Tongue (tissue), 3 donors: ENCODE measurements at places on chromosomes 2 and 18.

DNA sequence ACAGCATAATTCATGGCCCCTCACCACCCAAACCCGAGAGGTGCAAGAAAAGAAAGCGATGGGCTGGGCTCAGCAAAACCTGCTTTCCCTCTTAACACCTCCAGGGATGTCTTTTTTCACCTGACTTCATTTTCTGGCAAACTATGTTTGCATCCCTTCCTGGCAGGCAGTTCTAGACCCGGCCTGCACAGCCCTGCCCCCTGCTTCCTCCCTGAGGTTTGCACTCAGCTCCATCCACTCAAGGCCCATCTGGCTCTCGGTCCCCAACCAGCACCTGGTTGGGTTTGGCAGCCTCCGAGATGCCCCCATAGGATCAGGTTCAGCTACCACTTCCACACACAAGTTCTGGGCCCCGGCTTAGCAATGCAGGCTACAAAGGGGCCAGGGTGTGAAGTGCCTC lies 185.7 kb downstream of the SMAD7 start:
- no peak for DNase-seq

GRCh38 chr2:60976256-60976850 lies 41.2 kb upstream of the PEX13 start:
- no peak for DNase-seq

DNA sequence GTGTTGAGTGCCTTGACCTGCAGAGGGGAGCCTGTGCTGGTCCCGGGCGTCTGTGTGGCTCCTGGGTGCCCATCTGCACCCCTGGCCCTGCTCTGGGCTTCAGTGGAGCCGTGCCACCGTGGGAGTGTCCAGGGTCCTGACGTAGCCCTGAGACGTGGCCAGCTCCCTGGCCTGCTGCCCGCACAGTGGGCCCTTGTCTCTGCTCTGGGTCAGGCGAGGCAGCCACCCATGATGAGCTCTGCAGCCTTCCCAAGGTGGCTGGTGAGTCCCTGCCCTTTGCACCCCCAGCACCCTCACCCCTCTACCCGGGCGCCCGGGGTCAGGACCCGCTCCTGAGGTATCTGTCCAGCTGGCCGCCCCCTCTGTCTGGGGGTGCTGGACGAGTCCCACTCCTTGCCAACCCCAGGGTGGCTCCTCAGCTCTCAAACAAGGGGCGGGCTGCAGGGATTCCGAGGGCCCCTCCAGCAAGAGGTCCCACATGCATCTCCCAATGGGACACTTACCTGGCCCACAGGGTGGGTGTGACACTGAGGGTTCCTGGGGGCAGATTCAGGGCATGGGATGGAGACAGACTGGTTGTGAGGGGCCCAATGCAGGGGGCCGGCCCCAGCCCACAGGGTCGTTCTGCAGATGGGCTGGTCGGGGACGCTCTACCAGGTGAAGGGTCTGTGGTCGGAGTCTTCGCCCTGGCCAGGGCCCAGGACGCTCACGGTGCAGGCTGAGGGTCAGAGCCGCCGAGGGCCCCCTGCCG lies 2.4 kb downstream of the NEU4 start:
- no peak for DNase-seq

GRCh38 chr2:20475567-20475952 lies 28.7 kb downstream of the RHOB start:
- DNase-seq: no peak

DNA sequence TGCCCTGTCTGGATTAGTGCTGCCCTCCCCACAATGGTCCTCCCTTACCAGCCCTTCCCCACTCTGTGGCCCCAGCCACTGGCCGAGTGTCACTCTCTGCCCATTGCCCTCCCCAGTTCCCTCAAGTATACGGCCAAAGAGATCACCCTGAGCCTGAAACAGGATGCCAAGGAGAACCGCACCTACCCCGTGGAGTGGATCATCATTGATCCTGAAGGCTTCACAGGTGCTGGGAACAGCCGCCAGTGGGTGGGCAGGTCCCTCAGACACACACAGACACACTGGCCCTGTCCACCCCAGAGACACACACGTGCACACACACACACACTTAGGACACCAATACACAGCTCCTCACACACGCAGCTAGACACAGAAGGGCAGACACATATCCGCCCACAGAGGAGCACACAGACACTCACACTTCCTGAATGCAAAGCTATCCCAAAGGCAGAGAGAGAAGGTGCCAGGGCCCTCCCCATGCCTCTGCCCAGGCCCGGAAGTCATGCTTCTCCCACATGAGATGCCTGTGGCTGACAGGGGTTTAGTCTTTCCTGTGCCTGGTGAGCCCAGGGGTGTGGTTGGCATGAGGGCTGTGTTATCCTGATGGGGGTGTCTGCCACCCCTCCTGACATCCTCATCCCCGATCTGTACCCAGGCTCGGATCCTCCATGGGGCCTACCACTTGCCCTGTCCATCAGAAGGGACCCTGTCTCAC lies 2.9 kb downstream of the CHRND start:
- no peak for DNase-seq

DNA sequence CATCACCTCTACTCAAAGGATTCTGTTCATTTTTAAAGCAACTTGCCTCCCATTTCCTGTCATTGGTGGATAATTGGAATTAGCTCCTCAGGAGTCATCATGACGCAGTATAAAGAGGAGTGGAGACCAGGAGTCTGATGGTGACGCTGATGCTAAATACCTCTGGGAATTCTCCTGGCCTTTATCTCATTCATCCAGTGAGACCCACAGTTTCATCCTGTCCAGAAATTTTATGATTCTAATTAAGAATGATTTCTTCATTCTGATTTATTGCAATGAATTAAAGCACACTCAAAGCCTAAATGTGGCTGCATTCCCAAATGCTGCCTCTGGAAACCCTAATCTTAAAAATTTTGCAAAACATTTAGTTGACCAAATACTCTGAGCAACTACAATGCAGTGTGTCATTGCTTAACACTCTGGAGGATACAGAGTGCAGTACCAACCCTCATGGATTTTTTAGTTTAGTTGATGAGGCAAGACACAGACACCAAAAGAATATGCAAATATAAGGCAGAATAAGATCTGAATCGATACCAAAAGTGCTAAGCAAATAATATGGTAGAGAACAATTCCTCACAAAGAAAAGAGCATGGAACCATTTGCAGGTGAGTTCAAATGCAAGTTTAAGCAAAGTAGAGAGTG lies 236.2 kb downstream of the ETAA1 start:
- no peak for DNase-seq

DNA sequence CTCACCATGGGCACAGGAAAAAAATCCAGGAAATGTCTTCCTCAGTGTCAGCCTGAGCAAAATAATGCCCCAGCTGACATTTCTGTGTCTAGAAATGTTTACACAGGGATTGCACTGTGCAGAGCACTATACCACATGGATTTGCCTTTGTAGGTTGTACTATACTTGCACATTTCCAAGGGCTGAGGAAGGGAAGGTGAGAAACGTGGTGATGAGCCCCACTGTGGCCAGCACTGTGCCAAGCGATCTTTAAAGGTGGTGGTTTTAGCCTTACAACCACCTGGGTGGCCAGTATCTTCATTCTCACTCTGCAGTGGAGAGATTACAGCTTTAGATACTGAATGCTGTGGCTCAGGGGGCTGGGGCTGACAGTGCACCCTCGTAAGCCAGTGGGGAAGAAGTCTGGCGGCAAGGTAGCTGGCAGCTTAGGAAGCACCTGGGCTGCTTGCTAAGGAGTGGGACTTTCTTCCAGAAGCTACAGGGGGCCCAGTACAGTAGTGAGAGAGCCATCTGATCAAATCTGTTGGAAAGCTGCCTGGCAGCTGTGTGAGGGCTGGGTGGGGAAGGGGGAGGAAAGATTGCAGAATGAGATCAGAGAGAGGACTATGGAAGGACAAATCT lies 81.4 kb upstream of the MSH2 start:
- DNase-seq: peak; percentile 56

DNA sequence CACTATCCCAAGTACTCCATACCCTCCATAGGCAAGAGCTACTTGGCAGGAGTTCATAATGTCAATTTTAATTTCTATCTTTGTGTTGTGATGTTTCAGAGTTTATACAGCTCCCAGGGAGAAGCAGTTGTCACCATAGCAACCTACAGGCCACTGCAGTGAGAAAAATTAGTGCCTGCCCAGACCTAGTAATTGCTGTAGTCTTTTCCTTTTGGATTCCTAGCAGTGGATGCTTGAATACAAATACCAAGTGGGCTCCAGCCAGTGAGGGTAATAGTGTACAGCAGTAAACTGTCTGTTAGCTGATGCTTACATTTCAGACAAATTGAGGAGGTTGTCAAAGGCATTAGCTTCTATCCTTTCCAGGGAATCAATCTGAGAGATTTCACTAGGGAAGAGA lies 26.7 kb downstream of the LHCGR start:
- peak; percentile 35 for DNase-seq

GRCh38 chr2:13660231-13660630 lies 943.5 kb downstream of the TRIB2 start:
- no peak for DNase-seq

- no peak for DNase-seq
These were observed 198.5 kb upstream of the SMIM21 start for GRCh38 chr18:75625966-75626365.

GRCh38 chr18:6874315-6874714 lies 144.8 kb downstream of the ARHGAP28 start:
- no peak for DNase-seq

DNA sequence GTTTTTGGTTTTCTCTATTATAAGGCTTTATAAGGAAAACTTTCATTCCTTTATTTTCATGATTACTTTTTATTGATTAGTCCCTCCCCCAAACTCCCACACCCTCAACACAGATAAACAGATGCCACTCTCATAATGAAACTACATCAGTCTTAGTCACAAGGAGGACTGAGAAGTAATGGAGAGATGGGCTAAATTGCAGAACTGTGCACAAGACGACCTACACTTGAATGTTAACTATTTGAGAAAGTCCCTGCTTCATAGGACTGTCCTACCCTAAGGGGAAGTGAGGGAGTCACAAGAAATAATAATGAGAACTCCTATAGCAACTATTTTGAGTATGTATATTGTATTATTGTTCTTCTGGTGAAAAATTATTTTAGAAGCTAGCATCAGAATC lies 360.8 kb downstream of the RBM43 start:
- DNase-seq: no peak

DNA sequence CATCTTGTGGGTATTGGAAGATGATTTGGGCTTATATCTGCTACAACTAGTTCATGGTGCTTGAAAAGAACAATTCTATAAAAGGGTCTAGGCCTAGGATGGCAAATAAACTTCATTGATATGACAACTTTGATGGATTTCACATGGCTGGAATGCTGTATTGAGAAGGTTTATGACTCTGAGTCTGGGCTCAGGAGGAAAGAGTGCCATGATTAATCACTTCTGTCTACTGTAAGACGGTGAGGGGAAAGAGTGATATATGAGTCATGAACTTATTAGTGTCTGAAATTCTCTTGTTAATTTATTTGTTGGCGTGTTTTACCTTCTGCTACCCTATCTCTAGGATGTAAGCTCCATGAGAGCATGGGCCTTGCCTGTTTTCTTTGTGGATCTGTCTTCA lies 17.0 kb upstream of the ADCYAP1 start:
- DNase-seq: no peak

GRCh38 chr2:118784860-118785259 lies 62.6 kb downstream of the EN1 start:
- DNase-seq: no peak

DNA sequence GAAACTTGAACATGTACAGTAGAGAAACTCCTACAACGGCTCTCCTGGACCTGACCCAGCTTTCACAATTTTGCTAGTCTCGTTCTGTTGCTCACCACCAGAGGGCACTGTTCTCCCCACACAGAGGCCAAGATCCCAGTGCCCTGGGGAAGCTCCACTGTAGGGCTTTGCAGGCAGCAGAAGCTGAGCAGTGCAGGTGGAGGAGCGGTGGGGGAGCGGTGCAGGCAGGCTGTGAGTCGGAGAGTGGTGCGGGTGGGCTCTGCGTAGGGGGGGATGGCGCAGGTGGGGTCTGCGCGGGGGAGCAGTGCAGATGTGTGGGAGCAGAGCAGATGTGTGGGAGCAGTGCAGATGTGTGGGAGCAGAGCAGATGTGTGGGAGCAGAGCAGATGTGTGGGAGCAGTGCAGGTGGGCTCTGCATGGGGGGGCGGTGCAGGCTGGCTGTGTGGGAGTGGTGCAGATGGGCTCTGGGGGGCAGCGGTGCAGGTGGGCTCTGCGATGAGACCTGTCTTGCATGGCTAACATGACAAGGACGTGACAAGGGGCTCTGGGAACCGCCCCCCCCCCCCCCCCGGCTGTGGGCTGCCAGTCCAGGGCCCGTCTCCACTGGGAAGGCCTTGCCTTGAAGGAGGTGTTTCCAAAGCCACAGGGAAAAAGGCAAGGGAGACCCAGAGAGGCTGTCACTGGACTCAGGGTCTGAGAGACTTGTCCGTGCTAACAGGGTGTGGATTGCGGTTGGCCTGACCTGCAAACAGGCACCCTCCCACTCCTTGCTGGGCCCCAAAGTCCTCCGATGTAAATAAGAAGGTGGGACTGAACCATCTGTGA lies 7.3 kb downstream of the CYS1 start:
- peak; percentile 95 for DNase-seq

DNA sequence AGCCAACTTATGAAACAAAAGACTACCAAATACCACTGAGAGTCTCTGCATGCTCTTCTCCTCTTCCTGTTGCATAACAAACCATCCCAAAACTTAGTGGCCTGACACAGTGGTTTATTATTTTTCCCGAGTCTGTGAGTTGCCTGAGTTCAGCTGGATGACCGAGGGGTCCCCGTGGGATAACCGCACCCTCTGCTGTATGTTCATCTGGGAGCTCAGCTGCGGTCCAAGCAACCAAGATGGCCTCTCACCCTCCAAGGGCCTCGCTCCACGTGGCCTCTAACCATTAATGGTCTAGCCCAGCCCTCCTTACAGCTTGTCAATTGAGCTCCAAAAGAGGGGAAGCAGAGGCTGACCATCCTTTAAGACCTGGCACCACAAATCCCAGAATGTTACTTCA lies 17.1 kb downstream of the ITM2C start:
- no peak for DNase-seq

- DNase-seq: no peak
These were observed 467.7 kb upstream of the CELF4 start for GRCh38 chr18:38033282-38033681.

GRCh38 chr2:34105006-34105767 lies 506.1 kb upstream of the FAM98A start:
- peak; percentile 10 for DNase-seq

GRCh38 chr2:42141687-42142546 lies 27.2 kb upstream of the EML4 start:
- DNase-seq: peak; percentile 89

DNA sequence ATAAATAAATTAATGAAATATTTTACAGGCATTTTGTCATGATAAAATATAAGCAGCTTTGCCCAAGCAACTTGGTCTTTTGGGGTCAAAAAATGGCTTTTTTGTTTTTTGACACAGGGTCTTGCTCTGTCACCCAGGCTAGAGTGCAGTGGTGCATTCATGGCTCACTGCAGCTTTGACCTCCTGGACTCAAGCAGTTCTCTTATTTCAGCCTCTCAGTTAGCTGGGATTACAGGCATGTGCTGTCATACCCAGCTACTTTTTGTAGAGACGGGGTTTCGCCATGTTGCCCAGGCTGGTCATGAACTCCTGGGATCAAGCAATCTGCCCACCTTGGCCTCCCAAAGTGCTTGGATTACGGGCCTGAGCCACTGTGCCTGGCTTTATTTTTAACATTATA lies 51.0 kb downstream of the ABI2 start:
- no peak for DNase-seq
